ENCODE measurements at places on chromosomes 7 and 10. TPM values are rescaled to one million over a fixed set of nuclear protein-coding genes. Genes with fewer than 3 reads are reported as not detected.
A peak's percentile ranks its signal among the peaks of the same experiment; 100 is the strongest.

- no peak for DNase-seq
Measured at GRCh38 chr10:64977915-64978314, 1456.7 kb downstream of the REEP3 start.

DNA sequence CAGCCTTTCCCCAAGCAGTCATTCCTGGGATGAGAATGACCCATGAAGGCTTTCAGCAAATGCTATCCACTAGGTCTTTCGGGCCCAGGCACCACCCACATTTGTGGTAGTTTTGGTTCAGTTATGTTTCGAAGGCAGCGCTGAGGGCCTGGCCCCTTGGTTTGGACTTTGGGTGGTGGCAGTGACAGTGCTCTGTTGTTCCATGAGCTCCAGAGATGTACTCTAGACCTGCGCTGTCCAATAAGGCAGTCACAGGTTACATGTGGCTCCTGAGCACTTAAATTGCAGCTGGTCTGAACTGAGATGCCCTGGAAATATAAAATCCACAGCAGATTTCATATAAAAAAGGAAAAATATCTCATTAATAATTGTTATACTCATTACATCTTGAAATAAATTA lies 209.6 kb downstream of the CCSER2 start:
- no peak for DNase-seq

- DNase-seq = no peak
Measured at GRCh38 chr7:48295296-48295971, 124.2 kb downstream of the ABCA13 start.

The PNLIPRP2 gene
- not detected for polyA plus RNA-seq

The TCF7L2 gene
- polyA plus RNA-seq = 16.6 TPM

- no peak for DNase-seq
Measured at GRCh38 chr10:117132751-117133231, 5.3 kb downstream of the VAX1 start.

DNA sequence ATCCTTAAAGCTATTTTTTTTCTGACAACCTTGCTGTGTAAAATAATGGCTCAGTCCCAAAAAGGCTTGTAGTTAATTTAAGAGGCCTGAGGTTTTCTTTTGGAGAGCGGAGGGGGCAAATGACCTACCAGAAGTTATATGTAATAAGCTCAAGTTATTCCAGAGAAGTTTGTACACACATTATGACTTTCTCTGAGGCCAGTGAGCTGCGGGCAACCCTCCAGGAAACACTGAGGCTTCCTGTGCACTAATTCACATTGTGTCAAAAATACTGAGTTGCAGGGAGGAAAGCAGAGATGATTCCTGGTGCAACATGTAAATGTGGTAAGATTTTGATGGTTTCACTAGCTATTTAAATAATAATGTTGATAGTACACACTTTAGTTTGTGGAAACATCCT lies 188.6 kb downstream of the DIP2C start:
- peak; percentile 59 for DNase-seq

The AZGP1 gene
- polyA plus RNA-seq = not detected

Data from IMR-90 (cell line).